Activated naive CD4-positive, alpha-beta T cell treated with Interleukin-2 at 50 U/mL for 16 hours (primary cell): ENCODE measurements at places on chromosomes 5 and 9.

GRCh38 chr9:72718503-72718902, 197.1 kb downstream of the TMC1 start:
- DNase-seq: no peak

- no peak for DNase-seq
These were observed 58.8 kb upstream of the ERCC6L2 start for GRCh38 chr9:95816716-95817115.

GRCh38 chr9:16265688-16266087, 604.8 kb downstream of the BNC2 start:
- DNase-seq: no peak

DNA sequence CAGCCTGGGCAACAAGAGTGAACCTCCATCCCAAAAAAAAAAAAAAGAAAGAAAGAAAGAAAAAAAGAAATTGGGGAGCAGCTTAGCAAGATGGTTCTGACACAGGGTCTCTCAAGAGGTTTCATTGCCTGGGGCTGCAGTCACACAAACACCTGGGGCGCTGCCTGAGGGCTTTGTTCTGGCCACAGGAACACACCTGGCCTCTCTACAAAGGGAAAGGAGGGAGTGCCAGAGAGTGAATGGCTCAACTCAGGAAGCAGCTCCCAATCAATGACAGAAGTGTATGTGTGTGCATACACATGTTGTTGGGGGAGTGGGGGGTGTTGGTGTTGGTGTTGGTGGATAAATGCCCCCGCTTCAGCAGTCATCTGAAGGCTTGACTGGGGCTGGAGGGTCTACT, 32.4 kb upstream of the CTNNA1 start:
- DNase-seq: no peak

GRCh38 chr9:88694625-88695024, 159.6 kb downstream of the NXNL2 start:
- no peak for DNase-seq

DNA sequence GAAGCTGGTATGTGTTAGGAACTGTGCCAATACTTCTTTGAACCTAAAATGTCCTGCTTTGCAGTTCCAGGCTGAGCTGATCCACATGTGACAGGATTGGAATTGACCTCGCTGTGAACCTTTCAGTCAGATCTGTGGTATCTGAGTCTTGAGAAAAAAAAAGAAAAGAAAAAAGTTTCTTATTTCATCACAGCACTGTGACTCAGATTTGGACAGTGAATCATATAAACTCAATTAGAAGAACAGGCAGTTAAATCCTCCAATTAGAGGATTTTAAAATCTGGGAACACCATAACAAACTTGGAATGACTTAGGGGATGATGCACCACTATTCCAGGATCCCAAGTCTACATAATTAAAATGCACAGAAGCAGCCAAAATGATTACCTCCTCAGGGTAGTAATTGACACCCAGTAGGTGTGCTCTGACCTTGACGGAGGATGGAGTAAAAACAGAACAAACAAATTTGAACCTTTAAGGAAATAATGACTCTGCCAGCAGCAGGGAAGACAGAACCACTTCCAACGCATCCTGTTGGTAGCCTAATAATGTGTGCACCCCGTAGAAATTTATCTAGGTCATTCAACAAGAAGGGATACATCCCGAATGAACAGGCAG, 57.8 kb upstream of the RAI14 start:
- DNase-seq: no peak

GRCh38 chr5:137023371-137023770, 475.8 kb downstream of the SPOCK1 start:
- DNase-seq: no peak

DNA sequence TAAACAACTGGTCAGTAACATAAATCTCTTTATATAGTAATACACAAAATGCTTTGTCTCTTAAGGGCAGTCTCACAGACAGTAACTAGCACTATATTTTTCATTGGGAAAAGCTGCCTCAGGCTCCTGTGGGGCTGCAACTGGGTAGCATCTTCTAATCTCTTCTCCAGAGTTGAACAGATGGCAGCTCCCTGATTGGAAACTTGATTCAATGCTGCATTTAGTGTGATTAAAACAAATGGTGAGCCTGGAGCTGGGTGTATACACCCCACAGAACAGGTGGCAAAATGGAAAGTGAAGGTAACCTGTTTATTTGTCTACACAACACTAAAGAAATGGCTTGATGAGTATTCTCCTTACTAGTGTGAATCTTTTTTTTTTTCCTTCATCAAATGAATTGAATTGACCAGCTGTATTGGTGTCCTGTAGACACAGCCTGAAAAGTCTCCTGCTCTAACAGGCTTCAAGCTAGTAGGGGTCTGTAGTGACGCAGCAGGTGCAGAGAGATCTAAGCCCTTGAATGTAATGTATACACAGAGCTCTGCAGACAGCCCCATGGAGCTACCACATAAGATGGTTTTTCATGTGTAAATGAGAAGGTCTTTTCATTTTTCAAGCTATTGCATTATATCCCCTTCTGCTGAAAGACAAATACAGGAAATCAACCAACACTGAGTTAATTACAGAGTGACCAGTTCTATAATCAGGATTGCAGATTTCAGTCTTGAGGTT, 43.3 kb downstream of the IZUMO3 start:
- no peak for DNase-seq

GRCh38 chr5:142499591-142500226, 174.9 kb upstream of the SPRY4 start:
- DNase-seq: no peak

- DNase-seq: no peak
These were observed 66.4 kb downstream of the COL5A1 start for GRCh38 chr9:134707731-134708671.

- no peak for DNase-seq
These were observed 946.3 kb upstream of the COX7C start for GRCh38 chr5:85671223-85671970.

DNA sequence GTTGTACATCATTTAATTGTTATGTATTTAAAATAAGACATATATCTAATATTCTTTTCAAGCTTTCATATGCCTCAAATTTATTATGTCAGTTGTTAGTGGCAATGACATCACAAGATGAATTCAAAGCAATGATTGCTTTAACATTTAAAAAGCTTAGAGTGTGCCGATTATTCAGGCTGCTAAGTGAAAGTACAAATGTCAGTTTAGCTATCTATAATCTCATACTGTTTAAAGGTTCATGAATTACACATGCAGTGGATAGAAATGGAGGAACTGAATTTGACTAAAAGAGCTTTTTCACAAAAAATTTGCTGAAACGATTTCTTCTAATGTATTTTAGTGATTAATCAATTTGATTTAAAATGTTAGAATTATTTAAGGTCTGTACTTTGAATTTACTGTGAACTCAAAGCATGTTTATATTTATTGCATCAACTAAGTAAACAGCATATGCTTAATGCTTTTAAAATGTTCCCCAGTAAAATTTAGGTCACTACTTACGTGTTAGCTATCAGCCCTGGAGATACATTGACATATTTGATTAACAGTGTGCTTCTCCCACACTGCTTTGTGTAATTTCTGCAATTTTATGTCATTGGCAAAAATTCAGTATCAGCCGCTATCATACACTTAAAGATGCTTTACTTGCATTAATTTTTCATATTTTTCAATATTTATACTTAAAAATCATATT, 334.9 kb downstream of the PARP8 start:
- no peak for DNase-seq

DNA sequence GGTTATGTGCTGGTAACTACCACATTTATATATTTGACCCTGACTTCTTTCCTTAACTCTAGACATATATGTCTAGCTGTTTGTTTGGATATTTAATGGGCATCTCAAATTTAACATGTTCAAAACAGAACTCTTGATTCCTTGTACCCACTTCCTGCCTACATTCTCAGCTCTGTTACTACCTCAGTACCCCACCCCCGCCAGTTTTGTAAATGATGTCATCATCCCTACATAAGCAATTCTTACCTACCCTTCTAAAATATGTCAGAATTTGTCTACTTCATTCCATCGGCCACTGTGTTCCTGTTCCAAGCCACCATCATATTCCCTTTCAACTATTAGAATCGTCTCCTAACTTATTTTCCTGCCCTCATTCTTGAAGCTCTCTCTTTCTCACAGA, 4.8 kb downstream of the RAD50 start:
- no peak for DNase-seq

- DNase-seq: no peak
These were observed 1371.0 kb upstream of the CDH6 start for GRCh38 chr5:29822521-29822920.

GRCh38 chr5:2200261-2200950, 317.7 kb upstream of the IRX4 start:
- DNase-seq: no peak

GRCh38 chr5:111138096-111138495, 45.9 kb downstream of the WDR36 start:
- DNase-seq: no peak

GRCh38 chr5:81971111-81971711, 612 bp upstream of the ATG10 start:
- DNase-seq: peak; percentile 4

- DNase-seq: no peak
These were observed 28.0 kb downstream of the TEX10 start for GRCh38 chr9:100324594-100325200.

GRCh38 chr5:57720656-57721055, 238.0 kb upstream of the ACTBL2 start:
- no peak for DNase-seq

DNA sequence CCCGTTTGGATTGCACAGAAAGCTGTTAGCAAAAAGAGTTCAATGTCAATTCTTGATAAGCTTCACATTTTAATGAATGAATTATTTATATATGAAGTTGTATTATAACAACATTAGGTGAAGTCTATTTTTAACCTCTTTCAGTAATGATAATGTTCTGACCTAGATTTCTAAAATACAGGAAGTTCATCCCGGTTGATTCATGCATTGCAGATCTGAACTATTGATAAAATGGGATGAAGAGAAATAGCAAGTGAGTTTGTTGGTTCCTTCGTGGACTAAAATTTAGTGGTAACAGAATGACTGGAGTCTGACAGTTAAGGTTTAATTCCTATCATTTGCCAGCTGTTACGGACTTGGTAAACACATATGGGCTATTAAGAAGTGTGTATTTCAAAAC, 180.5 kb downstream of the PCSK1 start:
- DNase-seq: no peak

GRCh38 chr5:117456866-117457470, 882.3 kb upstream of the SEMA6A start:
- DNase-seq: no peak

DNA sequence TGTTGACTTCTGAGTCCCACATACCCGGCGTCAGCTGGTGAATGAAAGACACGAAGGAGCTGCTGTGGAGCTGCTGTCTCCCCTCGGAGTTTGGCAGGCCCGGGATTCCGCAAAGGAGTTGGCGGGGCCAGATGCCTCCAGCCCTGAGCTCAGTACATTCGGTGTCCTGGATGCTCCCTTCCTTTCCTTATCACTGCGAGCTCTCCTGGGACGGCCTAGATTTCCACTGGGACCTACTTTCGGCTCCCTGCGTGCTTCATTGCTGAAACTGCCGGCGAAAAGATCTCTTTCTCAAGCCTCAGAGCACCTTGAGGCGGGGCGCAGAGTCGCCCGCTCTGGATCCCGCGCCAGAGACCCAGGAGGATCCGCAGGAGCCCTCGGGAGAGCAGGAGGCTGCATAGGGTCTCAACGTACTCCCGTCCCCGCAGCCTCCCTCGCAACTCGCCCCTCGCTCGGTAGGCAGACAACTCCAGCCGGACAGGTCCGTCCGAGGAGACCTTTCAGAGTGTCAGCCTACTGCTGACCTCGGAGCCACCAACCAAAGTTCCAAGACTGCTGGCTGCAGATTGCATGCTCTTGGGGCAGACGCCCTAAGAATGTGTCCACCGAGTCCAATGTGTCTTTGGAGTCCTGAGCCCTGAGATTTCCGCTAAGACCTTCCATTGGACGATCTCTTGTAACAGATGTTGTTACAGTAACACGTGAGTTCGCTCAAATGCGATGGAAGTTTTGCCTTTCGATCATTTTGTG, 6.1 kb downstream of the ANXA2R start:
- no peak for DNase-seq

DNA sequence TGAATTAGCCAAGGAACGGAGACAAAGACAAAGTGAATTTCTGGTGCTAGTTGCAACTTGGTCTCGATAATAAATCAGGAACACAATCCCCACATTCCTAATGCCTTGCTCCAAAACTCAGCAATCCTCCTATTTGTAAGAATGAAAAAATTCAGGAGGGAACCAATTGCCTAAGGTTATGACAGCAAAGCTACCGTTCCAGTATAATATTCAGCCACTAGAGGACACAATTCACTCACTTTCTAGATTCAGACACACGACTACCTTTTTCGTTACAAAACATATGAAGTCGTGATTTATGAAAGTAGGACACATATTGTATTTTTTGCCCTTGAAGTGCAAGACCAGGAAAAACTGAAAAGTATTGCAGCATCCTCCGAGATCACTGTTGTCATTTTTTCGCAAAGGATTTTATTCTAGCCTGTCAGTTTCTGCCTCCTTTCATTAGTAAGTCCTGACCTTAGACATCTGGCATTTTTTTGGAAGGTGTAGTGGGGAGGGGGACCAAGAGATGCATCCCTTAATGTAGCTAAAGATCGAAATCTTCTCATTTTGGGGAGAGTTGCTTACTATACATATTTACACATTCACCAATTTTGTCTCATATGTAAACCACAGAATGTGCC, 133.1 kb downstream of the DOCK8 start:
- DNase-seq: no peak

GRCh38 chr9:135616619-135617537, 22.5 kb downstream of the GLT6D1 start:
- no peak for DNase-seq

DNA sequence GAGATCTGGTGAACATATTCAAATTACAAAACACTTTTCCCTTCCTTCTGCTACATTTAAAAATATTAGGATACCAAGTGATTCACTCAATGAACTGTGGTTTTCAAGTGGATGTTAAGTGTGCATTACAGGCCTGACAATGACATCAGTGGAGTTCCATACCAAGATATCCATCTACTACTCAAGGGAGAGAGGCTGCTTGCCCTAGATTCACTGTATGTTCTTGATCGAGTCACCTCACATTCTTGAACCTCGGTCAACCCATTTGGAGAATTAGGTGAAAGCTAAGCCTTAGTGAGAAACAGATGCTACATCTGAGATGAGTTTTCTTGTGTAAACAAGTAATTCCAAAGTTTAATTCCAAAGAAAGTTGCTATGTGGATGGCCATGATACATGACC, 142.2 kb downstream of the FGF10 start:
- DNase-seq: no peak

DNA sequence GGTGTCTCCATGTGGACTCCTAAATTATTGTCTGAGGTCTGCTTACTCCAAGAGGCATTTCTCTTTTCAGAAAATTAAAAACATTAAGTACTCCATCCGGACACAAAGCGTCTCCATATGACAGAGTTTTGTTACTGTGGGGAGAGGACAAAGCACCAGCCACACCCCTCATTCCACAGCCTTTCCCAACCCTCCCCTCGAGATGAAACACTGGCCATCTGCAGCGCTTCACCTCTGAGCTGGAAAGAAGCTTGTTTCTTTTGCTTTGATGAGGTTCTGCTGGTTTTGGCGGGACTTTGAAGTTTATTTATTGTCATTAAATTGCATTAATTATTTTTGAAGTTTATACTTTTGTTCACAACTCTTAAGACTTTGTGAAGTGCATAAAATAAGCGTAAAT, 27.6 kb upstream of the NKD2 start:
- DNase-seq: no peak

GRCh38 chr9:125748446-125749099, 1.4 kb downstream of the PBX3 start:
- peak; percentile 6 for DNase-seq

- peak; percentile 18 for DNase-seq
These were observed 904 bp downstream of the RPL12 start for GRCh38 chr9:127450243-127450760.

GRCh38 chr5:58998544-58998943, 415.7 kb downstream of the RAB3C start:
- DNase-seq: no peak
